ENCODE measurements at places on chromosomes 3 and 15.

DNA sequence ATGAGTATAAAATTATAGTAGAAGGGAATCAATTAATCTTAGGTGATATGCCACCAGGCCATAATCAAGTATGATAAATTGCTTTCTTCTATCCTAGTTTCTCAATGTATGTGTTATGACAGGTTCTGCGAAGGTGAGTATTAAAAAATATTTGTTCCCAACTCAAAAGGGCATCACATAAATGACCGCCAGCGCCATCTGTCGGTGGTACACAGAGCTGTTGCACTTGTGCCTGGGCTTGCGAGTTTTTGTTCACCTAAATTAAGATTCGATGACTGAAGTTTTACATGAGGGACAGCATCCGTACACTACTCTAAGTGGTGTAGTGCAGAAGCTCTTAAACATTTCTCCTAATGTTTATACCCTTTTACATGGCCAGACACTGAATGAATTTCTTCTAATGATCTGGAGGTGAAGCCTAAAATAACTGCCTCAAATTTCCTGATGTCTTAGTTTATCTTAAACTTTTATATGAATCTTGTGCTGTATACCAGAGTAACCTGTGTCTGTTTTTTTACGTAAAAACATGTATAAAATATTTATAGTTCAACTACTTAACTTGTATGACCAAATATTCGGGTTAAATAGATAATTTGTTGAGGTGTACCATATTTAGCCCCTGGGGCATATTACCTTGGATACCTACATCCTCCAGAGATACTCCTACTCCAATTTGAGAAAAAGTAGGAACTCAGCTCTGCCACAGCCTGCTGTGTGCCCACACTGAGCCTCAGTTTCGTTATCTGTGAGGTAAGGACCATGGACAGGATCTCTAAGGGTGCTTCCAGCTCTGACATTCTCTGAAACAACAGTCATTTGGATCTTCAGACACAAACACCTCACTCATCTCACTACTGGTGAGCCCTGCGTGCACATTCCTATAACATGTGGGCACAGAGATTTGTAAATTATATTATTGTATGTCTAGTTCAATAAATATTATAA lies 365.6 kb downstream of the MAGI1 start:
- DNase-seq, result peak; percentile 74

DNA sequence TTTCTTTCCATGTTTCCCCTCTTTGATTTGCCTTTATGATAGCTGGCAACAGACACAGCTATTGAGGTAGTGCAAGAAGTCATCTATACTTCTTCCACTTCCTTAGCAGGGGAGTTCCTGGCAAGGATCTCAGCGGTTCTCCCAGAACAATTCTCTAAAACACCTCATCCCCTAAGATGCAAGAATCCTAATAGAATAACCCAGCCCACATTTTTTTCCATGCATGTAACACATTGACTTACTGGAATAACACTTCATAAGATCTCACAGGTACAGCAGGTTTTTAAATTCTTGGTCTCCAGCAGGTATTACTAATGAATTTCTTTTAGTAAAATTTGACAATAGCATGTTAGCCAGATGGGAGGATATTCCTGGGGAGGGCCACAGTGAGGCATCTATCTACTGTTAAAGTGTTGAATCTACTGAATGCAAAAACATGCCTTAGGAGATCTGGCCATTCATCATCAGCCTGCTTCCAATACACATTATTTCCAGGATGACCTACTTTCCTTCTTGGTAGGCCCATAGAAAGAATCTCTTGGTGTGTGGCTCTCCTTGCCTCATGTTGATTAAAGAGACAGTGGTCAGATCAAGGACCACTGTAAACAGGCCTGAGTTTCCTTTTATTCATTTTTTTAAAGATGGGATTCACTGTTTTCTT lies 78.5 kb downstream of the RAD18 start:
- DNase-seq, result no peak

- peak; percentile 49 for DNase-seq
These were observed 502.2 kb upstream of the LMCD1 start for GRCh38 chr3:7999384-7999783.

DNA sequence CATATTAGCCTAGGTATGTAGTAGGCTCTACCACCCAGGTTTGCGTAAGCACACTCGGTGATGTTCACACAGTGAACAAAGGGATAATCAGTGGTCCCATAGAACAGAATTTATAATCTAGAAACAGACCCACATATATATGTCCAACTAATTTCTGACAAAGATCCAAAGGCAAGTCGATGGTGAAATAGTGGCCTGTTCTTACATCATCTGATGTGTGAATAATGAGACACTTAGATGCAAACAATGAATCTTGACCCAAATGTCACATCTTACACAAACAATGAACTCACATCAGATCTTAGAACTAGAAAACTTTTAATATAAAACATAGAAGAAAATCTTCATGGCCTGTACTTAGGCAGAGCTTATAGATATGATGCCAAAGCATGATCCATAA lies 17.6 kb upstream of the TM2D3 start:
- no peak for DNase-seq

DNA sequence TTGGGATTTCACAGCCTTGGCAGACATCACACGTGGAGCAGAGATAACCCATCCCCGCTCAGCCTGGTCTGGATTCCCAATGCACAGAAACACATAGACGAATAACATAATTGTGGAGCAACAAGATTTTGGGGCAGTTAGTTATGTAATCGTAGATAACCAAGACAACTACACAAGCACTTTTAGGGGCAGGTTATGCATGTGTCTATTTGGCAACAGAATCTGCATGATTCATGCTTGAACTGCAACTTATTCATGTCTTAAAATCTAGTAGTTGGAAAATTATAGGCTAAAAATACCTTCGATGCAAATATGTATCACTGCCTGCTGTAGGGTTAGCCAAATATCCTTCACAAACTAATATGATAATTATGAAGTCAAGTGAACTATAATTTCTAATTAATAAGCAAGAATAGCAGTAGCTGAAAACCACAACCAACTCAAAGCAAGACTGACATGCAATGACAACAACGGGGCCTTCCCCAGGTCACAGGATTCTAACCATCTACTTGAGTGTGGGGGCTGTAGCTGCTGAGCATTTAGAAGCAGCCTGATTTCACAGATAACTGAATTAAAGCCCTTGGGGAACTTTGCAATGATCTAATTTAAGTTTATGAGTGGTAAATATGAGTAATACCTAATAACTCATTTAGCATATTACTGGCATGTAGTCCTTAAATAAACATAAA lies 31.1 kb downstream of the DGKG start:
- no peak for DNase-seq

DNA sequence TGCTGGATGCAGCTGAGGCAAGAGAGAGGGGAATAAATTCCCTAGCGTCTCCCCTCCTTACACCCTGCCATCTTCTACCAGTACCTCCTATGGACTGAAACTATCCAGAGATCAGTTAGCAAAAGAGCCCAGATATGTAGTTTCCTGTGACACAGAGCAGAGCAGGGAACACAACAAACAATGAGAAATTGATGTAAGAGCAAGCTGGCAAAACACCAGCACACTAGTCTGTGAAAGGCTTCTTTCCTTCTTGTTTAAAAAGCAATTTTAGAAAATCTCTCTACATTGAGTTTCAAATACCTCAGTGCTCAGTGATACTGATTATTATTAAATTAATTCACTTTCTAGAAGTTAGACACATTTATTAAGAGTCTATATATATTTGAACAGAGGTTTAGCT lies 215.6 kb upstream of the AZI2 start:
- DNase-seq, result no peak

DNA sequence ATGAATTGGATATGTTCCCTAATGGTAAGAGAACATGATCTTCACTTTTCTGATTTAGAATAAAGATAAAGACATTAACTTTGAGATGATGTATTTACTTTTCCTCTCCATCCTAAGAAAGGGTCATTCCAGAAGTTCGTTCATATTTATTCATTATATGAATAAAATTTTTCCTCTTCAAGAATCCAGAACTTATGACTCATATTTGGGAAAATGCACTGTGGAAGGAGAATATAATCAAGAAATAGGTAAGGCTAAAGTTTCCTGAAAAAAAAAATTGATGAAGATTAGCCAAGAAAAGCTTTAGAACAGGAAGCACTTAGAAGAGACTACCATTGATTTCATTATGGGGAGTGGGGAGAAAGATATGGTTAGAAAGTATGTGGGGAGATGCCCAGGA lies 36.5 kb upstream of the CBLB start:
- no peak for DNase-seq

Data from WTC11 (cell line).